Activated CD4-positive, alpha-beta T cell treated with anti-CD3 and anti-CD28 coated beads, Interleukin-2, amount 50 U/mL, for 24 hours (primary cell): ENCODE measurements at places on chromosomes 11 and 22.

- no peak for DNase-seq
Observed at GRCh38 chr11:63901660-63902059, 15.3 kb downstream of the RCOR2 start.

GRCh38 chr22:45946805-45947600, 30.0 kb downstream of the WNT7B start:
- DNase-seq: no peak

DNA sequence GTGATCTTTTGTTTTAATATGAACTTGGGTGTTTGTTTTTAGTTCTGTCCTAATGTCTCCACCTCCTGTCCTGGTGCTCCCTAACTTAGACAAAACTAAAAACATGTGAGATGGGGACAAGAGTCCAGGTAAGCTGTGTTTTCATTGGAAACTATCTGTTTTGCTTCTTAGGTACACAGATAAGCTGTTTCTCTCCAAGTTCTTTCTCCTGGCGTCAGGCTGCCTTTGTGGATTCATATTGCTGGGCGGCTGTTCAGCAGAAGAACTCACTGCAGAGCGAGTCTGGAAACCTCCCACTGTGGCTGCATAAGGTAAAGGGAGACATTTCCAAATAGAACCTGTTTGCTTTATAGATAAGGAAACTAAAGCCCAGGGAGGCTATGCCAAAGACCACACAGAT, 24.7 kb downstream of the PANX1 start:
- DNase-seq: no peak

- no peak for DNase-seq
Observed at GRCh38 chr22:35313311-35314121, 13.8 kb downstream of the TOM1 start.

DNA sequence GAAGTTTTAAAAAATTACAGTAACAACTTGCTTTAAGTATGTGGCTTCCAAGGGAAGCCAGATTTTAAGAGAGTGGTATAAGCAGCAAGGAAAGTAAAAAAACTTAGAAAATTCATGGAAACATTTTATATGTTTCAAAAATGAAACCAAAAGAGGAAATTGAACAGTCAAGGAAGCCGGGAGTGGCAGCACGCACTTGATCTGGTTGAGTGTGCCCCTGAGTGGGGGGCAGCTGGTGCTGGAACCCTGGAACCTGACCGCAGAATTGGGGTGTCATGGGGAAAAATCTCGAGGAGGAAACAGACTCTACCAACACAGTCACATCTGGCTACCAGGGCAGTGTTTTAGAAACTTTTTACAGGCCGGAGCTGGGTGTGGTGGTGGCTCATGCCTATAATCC, 14.0 kb downstream of the MICALL1 start:
- no peak for DNase-seq

DNA sequence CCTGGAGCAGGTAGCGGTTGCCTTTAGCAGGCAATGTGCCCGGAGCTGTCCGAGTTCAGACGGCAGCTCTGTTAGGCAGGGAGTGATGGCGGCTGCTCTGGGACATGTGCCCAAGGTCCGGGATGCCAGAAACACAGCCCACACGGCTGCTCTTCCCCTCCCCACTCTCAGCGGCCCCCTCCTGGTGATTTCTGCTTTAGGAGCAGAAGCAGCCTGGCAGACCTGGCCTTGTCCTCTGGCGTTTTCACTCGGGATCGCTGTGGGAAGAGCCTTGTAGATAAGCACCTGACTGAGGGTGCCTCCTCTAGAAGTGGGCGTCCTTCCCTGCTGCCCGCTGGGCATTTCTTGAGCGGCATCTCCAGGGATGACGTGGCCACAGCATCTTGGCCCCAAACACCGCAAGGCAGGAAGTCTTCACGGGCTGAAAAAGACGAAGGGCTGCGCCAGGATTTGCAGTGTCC, 392.2 kb downstream of the TBC1D22A start:
- no peak for DNase-seq

DNA sequence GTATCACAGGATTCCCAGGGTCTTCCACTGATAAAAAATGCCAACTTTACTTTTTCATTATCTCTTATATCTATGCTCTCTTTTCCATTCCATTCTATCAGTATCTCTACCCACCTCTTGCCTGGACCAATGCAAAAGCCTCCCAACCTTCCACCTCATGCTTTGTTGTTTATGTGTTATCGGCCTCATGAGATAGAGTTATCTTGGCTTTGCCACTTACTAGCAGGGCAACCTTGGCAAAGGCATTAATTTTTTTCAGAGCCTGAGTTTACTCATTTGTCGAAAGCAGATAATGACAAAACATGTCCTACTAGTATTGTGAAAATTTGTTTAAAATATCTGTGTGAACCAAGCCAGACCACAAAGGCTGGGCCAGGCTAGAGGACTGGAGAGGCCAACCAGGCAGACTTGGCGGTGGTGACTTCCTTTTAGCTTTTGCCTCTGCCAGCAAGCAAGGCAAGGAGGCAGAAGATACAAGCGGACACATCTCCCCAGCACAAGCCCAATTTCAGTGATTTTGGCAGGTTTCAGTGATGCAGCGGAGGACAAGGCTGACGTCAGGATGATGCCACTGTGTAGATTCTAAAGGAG, 106.9 kb downstream of the ADAMTS15 start:
- no peak for DNase-seq

DNA sequence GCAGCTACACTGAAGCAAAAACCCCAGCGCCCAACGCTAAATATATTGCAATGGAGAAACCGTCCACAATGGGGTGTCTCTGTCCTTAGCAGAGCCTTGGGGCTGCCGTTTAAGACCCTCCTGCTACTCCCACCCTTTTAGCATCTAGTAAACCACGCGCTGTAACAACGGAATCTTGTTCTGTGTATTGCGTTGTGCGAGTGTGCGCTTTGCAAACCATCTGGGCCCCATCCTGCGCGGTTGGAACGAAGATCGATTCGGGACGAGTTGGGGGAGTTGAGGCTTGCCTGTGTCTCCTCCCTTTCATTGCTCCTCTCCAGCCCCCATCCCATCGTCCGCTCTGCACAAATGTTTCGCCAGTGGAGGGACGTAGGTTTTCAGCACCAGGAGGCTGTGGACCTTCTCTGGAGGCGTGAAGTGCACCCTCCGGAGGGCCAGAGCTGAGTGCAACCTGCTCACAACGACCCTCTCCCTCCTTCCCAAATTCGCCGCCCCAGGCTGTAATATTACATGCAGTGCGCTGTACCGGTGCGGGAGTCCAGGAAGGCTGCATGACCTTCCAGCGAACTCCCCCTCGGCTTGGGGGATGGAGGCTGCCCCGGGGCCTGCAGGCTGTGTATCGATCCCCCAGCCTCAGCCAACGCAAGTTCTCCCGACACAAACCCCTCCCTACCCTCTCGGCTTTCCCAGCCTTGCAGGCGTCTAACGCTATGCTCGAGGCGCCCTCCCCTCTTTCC, 1.6 kb upstream of the KMT2A start:
- peak; percentile 33 for DNase-seq

DNA sequence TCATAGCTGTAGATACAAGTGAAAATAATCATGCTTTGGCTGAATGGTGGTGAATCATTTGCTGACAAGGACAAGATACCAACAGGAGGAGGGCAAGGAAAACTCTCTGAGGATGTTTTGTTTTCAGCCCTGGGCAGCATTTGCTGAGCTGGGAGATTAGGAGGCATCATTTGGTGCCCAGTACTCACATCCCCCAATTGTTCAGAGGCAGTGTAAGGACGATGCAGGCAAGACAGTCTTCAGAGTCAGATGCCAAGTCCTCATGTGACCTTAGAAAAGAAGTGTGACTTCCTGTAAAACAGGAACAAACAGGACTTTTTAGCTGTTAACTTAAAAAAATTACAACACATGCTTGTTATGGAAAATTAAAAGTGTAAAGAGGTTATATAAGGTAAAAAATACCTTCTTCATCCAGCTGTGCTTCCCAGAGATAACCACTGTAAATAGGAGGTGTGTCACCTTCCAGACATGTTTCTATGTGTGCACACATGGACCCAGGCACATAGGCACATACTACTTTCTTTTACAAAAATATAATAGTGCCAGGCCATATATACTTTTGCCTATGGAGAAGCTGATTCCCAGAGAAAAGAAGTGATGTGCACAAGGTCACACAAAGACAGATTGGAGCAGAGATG, 18.0 kb downstream of the CNTF start:
- DNase-seq: no peak

DNA sequence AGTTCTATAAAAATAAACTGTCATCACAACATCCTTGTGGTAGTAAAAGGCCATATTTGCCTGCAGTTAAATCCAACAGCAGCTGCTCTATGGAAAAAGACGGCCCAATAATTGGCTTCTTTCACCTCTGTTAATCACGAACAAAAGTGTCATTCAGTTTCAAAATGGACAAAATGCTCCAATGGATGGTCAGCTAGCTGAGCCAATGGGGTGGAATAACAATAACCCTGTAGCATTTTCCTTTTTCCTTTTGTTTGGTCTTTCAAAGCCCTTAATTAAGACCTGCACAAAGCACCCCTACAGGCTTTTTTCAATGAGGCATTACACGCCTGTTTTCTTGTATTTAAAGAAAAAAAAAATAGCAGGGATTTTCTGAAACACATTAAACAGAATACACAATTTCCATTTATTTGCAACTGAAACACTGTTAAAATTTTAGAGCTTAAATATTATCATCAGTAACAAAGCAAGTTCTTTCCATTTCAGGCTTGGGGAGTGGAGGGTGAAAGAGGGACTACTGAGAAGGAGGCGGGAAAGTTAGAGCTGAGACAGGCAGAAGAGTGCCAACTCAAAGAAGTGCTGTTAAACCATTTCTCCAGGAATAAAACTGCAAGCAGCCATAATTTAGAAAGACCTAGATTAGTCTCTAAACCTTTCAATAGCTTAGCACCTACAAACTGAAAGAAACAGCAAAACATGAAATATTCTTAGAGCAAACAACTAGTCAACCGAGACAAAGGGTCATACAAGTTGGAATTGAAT, 28.7 kb downstream of the LGR4 start:
- no peak for DNase-seq

DNA sequence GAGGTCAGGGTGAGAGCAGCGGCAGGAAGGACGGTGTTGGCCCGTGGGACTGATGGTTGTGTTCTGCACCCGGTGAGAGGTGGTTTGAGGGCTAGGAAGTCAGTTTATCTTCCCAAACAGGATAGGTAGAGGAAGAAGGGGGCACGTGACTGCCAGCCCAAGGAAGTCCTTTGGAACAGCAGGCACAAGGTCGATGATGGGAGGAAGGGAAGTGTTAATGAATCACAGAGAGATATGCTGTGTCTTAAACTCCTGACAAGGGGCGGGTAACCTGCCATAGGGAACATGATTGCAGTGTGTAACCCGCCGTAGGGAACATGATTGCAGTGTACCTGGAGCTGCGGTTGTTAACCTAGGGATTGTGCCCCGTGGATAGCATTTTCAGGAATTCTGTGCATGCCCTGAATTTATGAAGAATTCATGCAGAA, 49.0 kb downstream of the PRR5L start:
- no peak for DNase-seq

- DNase-seq: no peak
Observed at GRCh38 chr11:128294001-128294670, 293.2 kb downstream of the ETS1 start.

- DNase-seq: no peak
Observed at GRCh38 chr22:50174382-50175190, 4.1 kb downstream of the PANX2 start.

DNA sequence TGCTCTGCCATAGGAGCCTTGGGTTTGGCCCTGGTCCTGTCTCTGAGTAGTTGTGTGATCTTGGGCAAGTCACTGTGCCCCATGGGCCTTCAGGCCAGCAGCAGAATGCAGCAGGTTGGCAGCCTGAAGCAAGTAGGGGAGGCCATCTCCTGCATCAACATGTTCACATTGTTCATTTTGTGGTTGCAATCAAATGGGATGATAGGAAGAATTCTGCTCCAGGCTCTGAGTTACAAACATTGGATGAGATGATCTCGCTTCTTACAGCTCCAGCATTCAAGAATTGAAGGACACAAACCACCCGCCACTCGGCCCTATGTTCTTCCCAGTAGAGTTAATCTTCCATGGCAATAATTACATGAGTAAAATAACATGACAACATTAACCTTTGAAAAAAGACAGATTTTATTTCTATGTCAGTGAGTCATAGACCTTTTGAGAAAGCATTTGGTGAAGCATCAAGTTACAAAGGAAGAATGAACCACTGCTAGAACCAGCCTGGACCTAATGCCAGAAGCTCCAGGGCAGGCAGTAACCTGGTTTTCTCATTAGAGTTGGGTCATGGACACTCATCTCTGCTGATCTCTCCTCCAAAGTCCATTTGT, 308.3 kb upstream of the NCAM1 start:
- no peak for DNase-seq

DNA sequence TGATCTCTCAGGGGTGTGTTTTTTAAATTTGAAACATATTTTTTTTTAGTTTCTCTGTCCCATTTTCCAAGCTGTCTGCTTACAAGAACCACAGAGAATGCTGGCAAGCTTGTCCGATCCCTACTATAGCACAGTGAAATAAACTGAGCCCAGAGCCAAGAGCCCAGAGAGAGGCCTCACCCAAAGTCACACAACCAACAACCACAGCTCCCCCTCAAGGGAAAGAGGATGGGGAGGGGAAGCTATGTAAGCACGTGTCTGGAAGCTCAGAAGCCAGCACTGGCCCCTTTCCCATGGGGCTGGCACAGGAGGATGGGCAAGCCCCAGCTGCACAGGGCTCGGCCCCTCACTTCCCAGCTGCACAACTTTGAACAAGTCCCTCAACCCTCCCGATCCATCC, 3.2 kb upstream of the SART1 start:
- no peak for DNase-seq

- DNase-seq: no peak
Observed at GRCh38 chr22:17672417-17672991, 33.9 kb downstream of the BCL2L13 start.

DNA sequence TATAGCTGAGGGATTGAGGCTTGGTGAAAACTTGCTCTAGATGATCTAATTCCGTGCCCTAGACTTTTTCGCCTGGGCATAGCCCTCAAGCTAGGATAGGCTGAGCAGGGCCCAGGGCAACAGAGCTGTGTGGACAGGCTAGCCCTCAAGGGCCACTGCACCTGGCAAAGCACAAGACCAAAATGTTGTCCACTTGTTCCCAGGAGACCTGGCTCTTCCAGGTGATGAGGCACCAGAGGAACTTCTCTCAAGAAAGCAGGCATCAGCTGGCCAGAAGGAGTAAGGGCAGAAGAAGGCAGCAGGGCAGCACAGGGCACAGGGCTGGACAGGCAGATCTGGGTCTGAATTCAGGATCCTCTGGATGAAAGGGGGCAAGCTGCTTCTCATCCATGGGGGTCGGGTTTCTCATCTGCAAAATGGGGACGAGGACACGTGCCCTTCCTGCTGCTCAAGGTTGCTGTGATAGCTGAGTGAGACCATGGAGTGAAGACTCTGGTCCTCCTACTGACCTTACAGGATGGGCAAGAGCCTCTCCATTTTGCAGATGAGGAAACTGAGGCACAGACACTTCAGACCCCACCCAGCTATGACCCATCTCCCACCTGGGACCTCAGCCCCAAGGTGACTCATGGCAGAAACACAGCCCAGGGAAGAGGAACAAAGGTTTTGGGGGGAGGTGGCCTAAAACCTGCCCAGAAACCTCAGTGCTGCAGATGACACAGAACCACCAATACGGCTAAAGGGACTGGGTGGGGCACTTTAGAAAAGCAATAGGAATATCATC, 42.2 kb upstream of the PRDM11 start:
- DNase-seq: no peak
